ENCODE measurements at places on chromosomes 6 and 20.

DNA sequence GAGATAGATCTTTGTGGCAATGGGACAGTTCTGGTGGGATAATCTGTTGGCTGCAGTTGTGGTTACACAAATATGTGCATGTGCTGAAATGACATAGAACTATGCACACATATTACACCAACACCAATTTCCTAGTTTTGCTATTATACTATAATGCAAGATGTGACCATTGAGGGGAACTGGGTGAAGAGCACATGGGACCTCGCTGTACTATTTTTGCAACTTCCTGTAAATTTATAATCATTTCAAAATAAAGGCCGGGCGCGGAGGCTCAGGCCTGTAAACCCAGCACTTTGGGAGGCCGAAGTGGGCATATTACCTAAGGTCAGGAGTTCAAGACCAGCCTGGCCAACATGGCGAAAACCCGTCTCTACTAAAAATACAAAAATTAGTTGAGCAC, 8.7 kb downstream of the ARMC12 start:
- ATAC-seq = no peak

- no peak for ATAC-seq
Measured at GRCh38 chr20:13883425-13883824, 98.6 kb downstream of the NDUFAF5 start.

DNA sequence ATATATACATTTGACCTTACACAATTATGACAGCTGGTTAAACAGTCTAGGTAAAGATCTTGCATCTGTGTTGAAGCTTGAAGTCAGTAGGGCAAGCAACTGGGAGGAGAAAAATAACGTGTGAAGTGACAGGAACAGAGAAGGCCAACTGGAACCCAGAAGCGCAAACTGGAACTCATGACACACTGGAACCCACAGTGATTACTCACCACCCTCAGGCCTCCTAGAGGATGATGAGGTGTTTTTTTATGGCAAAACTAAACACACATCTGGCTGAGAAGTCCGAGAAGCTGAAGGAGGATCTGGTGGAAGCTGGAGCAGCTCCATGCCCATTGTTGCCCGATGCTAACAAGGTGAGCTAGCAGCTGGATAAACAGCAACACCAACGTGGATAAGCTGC, 108.1 kb downstream of the TMEM200A start:
- peak; percentile 60 for ATAC-seq

DNA sequence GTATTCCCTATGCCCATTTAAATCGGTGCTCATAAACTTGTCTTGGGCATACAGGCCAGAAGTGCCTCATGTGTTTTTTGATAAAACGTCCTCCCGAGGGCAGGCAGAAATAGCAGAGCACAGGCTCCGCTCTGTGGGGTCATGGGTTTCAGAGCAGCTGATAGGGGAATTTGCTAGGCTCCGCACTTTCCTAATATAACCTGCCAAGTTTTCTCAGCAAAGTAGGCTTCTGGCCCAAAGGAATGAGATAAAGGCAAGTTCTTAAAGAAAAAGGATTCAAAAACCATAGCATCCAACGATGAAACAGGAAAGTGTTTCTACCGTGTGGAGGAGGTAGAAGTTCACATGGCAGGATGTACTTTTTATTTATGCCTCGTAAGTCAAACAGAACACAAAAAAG, 69.8 kb upstream of the RALGAPA2 start:
- ATAC-seq = no peak

GRCh38 chr6:25407431-25407830, 128.3 kb downstream of the CARMIL1 start:
- ATAC-seq = no peak

DNA sequence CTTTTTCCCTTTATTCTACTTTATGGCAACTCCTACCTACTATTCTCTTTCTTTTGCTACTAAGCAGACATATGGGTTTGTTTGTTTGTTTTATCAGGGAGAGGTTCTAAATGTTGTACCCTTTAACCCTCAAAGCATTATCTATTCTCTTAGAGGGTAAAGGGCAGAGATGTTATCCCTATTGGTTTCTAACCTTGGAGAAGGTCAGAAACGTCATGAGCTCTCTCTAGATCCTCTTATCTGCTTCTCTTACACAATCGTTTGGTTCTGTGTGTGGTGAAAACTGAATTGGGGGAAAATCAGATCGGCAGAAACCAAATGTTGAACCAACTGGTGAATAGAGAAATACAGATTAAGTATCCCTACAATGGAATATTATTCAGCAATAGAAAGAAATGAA, 6.4 kb upstream of the MPC1 start:
- ATAC-seq = no peak

GRCh38 chr6:91852252-91852651, 1265.4 kb upstream of the MAP3K7 start:
- no peak for ATAC-seq

- ATAC-seq = no peak
Measured at GRCh38 chr20:19770375-19770774, 12.3 kb downstream of the RIN2 start.

- no peak for ATAC-seq
Measured at GRCh38 chr20:19540392-19540791, 217.7 kb upstream of the RIN2 start.

- ATAC-seq = no peak
Measured at GRCh38 chr6:149901444-149902140, 3.7 kb upstream of the RAET1E start.

GRCh38 chr6:170572704-170573466, 11.6 kb downstream of the PDCD2 start:
- no peak for ATAC-seq

GRCh38 chr20:41553142-41553879, 64.9 kb downstream of the CHD6 start:
- no peak for ATAC-seq

DNA sequence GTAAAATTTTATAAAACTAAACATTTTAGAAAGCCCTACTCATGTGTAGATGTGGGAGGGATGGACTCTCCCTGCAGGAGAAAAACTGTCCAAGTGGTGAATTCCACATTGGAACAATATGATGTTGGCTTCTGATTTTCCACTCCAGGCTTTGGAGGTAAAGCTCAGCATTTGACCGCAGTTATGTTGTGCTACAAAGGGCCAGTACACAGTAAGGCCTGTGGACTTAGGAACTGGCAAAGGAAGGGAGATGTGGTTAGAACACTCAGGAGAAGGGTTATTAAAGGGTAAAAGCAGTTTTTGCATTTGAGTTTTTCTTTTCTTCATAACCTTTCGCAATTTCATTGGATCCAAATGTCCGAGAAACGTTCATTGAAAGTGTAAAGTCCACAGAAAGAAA, 150.3 kb upstream of the SASH1 start:
- peak; percentile 39 for ATAC-seq

- no peak for ATAC-seq
Measured at GRCh38 chr20:36260316-36260715, 24.0 kb downstream of the AAR2 start.

Measured in esophagus mucosa (tissue), 1 donor.